ENCODE measurements at places on chromosomes 7 and 10.

- no peak for DNase-seq
Measured at GRCh38 chr10:119408969-119409371, 133.5 kb downstream of the RGS10 start.

GRCh38 chr7:154996756-154997155 is 6.2 kb downstream of the PAXIP1 start:
- no peak for DNase-seq

DNA sequence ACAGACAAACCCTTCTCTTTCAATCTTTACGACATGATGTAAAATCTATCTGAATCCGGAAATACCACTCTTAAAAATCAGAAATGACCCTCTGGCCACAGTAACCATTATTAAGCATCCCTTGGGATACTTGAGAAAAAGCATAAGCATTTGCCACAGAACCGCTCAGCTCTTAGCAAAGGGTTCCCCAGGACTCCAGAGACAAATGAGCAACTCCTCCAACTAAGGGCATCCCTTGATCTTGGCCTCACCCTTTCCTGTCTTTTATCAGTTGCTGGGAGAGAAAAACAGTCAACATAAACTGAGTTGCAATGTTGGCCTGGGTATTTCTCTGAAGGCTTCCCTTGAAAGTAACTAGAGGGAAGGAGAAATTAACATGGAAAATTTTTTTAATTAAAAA is 3.5 kb downstream of the PDLIM1 start:
- peak; percentile 37 for DNase-seq

GRCh38 chr10:125113691-125114371 is 46.5 kb downstream of the CTBP2 start:
- peak; percentile 51 for DNase-seq

DNA sequence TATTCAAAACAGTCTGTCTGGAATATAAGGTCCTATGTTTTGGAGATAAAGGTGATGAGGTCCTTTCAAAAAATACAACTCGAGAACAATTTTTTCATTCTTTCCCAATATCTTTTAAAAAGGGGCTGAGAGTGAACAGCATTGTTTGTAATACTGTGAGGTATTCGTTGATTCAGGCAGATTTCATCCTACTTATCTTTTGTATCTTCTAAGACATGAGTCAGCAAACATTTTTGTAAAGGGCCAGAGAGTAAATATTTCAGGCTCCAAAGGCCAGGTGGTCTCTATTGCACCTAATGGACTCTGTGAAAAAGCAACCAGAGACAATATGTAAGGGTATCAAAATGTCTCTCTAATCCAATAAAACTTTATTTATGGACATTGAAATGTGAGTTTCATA is 8.1 kb upstream of the ANK3 start:
- DNase-seq: peak; percentile 15

DNA sequence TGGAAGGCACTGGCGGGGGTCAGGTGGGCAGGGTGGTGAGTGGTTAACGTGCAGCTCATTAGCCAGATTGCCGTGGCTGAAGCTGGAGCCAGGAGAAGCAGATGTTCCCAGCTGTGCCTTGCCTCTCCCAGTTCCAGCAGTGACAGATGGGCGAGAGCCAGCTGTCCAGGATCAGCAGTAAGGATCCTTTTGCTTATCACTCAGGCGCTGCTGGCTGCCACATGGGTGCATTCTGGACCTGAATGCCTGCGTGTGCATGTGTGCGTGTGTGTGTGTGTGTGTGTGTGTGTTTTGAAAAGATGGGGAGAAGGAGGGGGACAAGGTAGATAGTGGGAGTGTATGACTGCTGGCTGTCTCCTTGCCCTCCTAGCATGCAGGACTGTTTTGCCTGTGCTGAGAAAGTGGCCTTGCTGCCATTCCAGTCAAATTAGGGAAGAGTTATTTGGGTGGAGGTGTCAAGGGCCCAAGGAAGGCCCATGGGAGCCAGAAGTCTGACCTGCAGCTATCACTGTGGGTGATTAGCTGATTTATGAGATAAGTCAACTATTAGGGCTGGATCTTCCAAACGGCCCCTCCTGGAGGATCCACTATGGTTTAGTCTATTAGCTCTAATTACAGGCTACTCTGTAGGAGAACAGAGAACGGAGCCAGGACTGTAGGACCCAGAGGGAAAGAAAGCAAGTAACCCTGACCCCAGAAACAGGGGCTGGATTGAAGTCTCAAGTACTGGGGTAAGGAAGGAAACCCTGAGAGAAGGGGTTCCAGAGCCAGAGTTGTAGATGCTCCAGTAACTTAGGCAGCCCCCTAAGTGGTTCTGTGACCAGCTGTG is 3.3 kb downstream of the EPHA1 start:
- no peak for DNase-seq

DNA sequence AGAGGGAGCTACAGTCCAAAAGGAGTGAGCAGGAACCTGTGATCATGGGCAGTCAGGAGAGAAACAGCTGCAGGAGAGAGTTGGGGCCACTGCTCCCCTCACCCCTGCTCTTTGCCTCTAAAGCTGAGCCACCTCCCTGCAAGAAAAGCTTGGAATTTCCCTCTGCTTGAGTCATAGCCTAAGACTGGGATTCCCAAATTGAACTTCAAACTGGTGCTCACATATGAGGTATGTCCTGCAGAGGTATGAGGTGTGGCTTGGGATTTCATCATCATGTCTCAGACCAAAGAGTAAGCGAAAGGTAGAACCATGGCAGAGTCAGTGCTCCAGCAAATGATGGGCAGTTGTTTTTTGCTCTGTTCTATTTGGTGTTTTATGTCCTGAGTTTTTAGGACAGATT is 237.1 kb upstream of the NRP1 start:
- DNase-seq: peak; percentile 36

DNA sequence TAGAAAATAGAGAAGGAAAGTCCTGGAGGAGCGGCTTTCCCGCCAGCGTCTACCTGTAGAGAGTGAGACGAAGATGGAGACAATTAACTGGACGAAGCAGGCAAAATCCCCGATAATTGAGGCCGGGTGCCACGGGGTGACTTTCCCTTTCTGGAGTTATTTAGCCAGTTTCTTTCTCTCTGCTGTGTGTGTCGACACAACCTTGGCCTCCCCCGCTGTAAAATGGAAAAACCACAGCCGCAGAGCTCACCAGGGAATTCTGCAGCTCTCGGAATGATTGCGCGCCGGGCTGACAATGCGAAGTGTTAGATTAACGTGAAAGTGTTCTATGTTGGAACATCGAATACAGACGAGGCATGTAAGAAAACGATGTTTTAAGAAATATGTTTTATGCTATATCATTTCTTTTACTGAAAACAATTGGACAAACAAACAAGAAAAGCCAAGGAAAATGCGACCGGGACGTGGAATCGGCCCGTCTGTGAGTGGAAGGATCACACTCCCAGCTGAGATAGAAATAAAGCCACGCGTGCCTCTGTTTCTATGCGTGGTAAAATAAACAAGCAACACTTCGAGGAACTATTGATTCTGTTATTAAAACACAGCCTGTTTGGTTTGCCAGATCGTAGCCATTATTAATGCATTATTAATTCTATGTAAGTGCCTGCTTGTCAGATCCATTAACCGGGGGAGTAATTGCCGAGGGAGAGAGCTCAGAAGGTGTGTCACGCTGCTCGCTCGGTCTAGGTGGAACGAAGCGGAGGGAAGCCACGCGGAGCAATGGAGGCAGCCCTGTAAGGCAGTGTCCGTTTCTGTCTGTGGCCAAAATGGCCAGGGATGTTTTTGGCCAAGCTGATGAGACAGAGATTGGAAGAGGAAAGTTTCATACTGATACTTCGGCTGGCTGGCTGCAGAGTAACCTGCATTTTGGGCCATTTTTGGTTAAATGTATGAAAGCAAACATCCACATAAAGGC is 129.4 kb downstream of the DNAJB6 start:
- DNase-seq: no peak

GRCh38 chr10:69303632-69304051 is 25.3 kb downstream of the HK1 start:
- peak; percentile 50 for DNase-seq

- DNase-seq: peak; percentile 47
Measured at GRCh38 chr7:93890041-93890463, 501 bp downstream of the TFPI2 start.

DNA sequence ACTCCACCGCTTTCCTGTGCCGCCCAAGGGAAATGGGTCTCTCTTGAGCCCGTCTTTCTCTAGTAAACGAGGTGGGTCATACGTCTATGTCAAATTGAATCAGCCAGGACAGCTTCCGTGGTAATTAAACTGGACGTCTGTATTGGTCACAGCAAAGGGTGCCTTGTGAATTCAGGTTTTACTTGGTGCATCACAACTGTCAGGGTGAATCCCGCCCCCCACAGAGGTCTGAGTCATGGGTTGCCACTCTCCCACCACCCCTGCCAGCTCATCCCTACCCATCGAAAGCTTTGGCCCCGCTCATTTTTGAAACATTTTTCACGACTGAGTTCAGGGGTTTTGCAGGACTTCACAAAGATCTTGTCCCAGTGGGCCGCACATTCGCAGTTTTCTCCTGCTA is 8.0 kb upstream of the SP8 start:
- DNase-seq: no peak

GRCh38 chr10:78436222-78436573 is 402.5 kb downstream of the RPS24 start:
- no peak for DNase-seq

GRCh38 chr10:17580885-17581284 is 36.3 kb downstream of the HACD1 start:
- DNase-seq: no peak

DNA sequence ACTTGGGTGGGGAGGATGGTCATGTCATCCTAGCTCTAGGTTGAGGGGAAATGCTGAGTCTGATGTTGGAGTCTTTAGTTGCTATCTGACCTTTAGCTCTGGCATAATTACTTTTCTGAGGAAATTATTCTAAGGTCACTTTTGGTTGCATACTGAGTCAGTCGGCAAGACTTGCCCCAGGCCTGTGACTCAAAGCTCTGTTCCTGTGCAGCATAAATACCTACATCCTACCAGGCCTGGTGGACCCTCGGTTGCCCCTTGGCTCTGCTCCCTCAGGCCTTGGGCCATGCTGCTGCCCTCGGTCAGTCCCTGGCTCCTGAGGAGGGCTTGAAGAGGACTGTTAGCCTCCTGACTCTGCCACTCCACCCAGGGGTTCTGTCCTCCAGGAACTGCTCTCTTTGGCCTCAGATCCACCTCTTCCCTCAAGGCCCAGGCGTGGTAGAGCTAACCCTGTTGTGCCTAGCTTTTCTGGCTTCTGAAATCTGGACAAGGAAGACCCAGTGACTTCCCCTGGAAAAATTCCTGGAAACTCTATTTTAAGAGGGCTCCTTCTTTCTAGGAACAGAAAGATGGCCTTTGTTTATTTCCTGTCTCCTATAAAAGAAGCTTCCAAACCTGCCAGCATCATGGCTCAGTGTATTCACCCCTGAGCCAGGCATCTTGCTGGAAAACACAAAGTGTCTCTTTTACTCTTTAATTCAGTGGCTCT is 71.2 kb downstream of the TMEM178B start:
- no peak for DNase-seq

- no peak for DNase-seq
Measured at GRCh38 chr7:42627626-42628025, 284.2 kb downstream of the C7orf25 start.

DNA sequence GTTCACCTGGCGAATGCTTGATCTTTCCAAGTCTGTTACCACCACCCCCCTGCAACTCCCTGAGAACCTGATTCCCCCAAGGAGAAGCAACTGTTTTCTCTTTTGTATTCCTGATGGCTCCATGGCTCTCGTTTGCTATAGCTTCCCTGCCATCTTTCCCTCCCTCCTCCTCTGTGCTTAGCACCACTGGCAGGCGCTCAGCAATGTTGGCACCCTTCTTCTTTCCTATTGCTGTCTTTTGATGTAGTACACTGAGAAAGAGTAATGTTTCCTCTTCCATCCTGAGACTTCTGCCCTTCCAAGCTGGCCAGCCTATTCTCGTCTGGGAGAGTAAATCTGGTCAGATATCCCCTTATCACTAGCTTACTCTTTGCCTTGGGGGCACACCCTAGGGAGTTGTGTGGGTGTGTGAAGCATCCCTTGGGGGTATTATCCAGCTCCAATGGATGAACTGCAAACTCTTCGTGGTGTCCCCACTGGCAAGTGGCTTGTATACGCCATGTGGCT is 74.0 kb downstream of the BMPER start:
- DNase-seq: no peak

- no peak for DNase-seq
Measured at GRCh38 chr7:149727053-149727898, 46.1 kb downstream of the ZNF467 start.

DNA sequence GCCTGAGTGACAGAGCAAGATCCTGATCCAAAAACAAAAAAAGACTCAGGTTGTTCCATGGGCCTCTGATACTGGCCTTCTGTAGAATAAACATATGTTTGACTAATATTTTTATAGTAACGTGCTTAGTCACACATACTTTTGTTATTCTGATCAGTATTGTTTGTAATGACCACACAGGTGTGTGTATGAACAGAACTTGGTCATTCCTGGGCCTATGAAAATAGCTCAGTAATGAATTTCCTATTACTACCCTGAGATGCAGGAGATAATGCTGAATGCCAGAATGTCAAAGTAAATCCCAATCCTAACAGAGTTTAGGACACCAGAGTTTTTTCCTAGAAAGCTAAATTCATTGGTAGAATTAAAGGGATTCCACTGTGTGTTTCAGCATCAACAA is 108.7 kb downstream of the DOCK4 start:
- no peak for DNase-seq

- DNase-seq: no peak
Measured at GRCh38 chr10:133157662-133158436, 2.2 kb upstream of the KNDC1 start.

DNA sequence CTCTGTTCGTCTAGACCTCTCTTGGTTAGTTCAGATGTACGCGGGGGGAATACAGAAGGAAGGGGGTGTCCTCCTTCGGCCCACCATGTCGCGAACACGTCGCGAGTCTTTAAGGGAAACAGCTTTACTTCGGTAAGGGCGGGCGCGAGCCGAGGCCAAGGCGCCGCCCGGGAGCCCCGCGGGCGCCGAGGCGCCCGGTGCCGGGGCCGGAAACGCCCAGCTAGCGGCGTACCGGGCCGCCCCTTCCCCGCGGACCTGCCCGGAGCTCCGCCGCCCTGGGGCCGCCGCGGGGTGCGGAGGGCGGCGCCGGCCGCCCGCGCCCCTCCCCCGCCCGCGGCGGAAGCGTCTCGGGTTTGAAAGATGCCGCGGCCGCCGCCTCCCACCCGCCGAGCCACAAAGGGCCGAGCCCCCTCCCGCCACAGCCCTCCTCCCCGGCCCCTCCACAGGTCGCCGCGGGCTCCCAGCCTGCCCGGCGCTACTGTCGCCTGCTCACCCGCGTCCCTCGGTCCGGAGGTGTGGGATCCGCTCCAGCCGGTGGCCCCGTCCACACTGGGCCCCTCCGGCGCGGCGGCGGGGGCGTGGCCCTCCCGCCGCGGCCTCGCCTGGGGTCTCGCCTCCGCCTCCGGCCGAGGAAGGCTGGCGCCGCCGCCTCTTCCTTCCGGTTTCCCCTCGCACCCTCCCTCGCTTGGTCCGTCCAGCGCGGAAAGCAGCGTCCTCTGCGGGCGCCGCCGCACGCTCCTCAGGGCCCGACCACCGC is at the start of gene KBTBD2:
Gene KBTBD2, minus strand, starts transcription at position 718 of the 757 bp plus-strand sequence. CDS start 12,156 bp downstream, outside the sequence.
- peak; percentile 90 for DNase-seq

DNA sequence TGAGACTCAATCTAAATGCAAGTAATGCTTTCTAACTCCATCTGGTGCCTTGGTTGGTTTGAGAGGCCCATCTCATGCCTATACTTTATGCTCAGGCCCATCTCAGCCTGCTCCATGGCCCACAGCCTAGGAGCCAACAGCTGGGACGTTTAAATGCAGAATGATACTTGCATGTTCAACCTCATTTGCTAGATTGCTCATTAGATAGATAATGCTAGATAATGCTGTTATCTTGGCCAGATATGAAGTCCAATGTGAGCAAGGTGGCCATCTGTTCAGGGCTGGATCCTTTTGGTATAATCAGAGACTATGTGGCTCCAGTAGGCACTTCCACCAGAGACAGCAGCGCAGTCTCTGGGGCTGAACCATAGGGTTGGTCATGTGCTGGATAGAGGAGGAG is 321.6 kb upstream of the PHYHIPL start:
- DNase-seq: no peak

- DNase-seq: peak; percentile 5
Measured at GRCh38 chr10:112000466-112000865, 183.1 kb downstream of the GPAM start.

All from fibroblast of skin of right biceps (primary cell).